ENCODE measurements at places on chromosomes 12 and 14. TPM values are rescaled to one million over a fixed set of nuclear protein-coding genes. Genes with fewer than 3 reads are reported as not detected.

Gene RDH12
- total RNA-seq: not detected

Gene MAP3K9
- total RNA-seq: 2.6 TPM

Gene FITM1
- not detected for total RNA-seq

Gene FIGNL2
- total RNA-seq: 0.73 TPM

Gene ESR2
- total RNA-seq: 0.05 TPM

Gene RPS6KA5
- total RNA-seq: 1.2 TPM

Gene ADSS1
- total RNA-seq: 4.7 TPM

Gene SYNDIG1L
- not detected for total RNA-seq

Gene AQP2
- total RNA-seq: not detected

Gene TPCN1
- 29.5 TPM for total RNA-seq

Gene GPR84
- not detected for total RNA-seq

Gene PMCH
- not detected for total RNA-seq

Gene GALNT8
- 0.35 TPM for total RNA-seq

Gene KRT71
- not detected for total RNA-seq

Gene MYO1A
- total RNA-seq: not detected

Gene PTCSC3
- not detected for total RNA-seq
